Stimulated activated naive CD8-positive, alpha-beta T cell treated with anti-CD3 and anti-CD28 coated beads, Interleukin-15, Interleukin-2, amounts not matched to agents 100 U/mL and 50 U/mL, for 24 hours (primary cell): ENCODE measurements at places on chromosomes 3 and 15.

DNA sequence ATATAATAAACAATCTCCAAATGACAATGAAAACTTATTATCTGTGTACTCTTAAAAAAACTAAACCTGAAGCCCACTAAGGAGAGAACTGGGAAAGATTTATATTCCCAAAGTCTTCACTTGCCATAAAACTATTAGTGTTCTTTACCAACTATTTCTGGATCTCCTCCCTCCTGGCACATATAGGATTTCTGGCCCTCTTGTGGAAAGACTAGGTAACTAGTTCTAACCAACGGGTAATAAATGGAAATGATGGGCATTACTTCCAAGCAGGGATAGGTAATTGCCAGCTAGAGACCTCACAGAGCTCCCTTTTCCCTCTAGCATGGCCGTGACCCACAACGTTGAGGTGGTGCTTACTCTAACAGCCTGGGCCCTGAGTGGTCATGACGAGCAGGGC, 110.1 kb downstream of the DNAH12 start:
- DNase-seq = no peak

DNA sequence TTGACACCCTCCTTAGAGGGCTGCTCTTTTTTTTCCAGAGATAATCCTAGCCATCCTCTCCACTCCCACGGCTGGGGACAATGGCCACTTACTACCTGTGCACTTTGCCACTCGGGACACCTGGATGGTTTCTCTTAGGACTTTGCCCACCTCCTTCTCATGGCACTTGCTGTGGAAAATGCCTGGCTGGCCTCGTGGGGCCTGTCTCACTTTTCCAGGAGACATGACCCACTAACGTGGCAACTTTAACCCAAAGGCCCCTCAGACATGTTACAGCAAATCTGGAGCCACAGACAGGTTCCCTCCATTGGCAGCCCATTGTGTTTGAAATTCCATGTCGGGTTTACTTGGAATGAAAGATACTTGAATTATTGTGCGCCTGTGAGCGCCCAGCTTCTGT, 29.4 kb upstream of the ESYT3 start:
- no peak for DNase-seq

DNA sequence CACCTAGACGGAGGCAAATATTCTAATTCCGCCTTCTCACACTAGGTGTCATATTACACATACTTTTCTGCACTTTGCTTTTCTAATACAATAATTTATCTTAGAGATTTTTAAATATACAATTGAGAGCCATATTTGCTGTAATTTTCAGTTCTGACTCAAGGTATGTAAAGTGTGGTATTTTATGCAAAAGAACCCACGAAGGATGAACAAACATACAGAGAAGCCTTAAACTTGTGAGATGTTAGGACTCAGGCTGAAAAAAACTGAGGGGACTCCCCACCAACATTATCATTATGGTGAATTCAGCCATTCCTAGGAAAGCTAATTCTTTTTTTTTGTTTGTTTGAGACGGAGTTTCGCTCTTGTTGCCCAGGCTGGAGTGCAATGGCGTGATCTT, 9.6 kb downstream of the ZBTB11 start:
- DNase-seq = no peak

DNA sequence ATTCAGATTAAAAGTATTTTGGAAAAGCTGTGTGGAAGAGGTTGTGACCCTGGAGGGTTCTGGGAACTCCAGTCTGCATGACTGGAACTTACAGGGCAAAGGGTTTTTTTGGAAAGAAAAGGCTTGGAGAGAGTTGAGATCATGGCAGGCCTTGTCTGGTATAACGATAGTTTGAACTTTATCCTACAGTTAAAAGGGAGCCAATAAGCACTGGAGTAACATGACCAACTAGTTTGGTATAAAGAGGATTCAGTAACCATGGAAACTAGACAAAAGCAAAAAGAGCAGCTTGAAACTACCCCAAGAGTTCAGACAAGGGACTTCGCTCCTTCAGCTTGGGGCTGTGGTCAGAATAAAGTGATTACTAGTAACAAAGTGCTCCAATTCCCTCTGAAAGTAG, 151.2 kb upstream of the TMCO5A start:
- DNase-seq = no peak

- DNase-seq = no peak
Measured at GRCh38 chr3:170799009-170799408, 71.0 kb downstream of the RPL22L1 start.

- DNase-seq = no peak
Measured at GRCh38 chr15:68304589-68305337, 27.2 kb downstream of the FEM1B start.

DNA sequence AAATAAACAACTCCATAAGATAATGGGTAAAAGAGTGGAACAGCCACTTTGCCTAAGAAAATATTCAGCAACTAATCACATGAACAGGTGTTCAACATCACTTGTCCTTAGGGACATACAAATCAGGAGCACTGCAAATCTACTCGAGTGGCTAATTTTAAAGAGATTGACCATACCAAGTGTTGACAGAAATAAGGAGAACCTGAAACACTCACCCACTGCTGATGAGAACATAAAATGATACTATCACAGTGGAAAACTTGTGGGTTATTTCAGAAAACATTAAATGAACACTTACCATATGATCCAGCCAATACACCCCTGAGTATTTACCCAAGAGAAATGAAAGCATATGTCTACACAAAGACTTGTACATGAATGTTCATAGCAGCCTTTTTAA, 70.5 kb downstream of the GABRB3 start:
- DNase-seq = no peak

GRCh38 chr3:16509721-16510619, 3.5 kb downstream of the RFTN1 start:
- peak; percentile 41 for DNase-seq

DNA sequence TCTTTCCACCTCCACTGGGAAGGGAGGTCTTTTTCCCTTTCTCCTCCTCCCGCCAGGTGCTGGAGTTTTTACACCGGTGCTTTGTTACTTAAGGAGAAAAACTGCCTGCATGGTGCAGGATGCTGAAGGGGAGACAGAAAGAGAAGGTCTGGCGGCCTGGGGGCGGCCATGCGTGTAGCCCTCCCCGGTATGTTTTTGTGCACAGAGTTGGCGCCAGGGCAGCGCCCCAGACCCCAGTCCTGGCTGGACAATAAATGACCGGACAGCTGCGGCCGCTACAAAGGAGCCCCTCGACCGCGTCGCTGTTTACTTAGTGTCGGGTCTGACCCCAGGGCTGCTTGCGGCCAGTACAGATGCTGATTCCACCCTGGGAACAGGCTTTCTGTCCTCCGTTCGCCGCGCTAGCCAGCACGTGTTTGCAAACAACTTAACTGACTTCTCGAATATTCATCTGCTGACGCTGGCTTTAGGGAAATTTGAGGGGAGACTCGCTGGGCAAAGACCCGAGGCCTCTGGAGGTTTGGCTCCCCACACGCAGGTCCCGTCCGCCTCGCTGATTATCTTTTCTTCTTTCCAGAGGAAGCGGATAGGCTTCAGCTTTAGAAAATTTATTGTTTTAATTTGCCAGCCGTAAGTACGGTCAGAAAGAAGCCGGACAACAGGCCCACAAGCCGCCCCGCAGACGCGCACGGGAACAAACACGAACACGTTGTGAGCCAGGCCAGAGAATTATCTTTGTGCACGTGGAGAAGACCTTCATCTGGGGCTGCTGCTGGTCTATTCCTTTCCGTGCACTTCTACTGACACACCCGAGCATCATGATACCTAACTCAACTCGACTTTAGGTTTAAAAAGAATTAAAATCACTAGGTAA, 46.9 kb downstream of the ZIC4 start:
- no peak for DNase-seq

DNA sequence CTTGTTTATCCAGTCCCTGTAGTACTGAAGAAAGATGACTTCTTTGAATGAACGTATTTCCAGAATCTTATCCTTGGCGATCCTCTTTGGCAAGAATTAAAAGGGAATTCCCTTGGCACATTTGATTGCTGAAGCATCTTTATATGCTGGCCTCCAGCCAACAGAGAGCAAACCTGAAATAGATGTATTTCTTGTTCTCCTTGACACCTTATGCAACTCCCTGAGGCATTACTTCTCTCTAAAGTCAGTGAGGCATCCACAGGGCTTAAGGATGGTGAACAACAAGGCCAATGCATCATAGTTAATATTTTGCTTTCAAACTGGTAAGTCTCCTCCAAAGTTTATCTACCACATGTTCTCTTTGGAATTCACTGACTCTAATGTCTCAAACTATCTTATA, 450.9 kb upstream of the THRB start:
- DNase-seq = no peak

- no peak for DNase-seq
Measured at GRCh38 chr3:22377421-22377820, 626.4 kb upstream of the ZNF385D start.
